Cortex of kidney (tissue), 1 donor: ENCODE measurements at places on chromosomes 6 and 20.

DNA sequence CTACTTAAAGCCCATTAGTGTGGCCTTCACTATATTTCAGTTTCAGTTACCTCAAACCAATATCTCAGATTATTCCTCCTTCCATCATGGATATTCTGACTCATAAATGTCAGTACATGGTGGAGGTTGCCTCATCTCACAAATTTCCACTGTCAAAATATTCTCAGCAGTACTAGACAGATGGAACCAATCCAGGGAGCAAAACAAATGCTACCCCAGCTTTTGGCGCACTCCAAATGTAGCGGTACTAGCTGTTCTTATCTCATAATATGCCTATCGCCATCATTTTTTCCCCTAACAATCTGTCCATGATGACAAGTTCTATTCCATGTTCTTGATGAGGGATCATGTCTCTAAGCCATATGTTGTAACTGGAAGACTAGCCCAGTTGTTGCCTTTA is 1026.1 kb downstream of the KIF16B start:
- no peak for DNase-seq

- DNase-seq, result no peak
These were observed 30.9 kb downstream of the GLP1R start for GRCh38 chr6:39079197-39080125.

DNA sequence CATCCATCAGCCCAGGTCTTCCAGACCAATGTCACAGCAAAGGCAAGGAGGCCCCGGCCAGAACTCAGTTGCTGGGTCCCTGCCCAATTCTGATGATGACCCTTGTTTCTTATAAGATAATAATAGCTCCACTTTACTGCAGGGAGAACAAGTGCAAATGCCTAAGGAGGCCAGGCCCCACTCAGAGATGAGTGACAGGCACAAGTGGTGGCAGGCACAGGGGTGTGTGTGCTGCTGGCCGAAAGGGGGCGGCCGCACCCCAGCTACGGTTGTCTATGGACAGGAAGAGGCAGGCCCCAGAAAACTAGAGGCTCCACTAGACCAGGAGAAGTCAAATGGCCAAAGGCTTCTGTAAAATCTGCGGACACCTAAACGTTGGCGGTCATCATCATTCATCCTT is 28.6 kb downstream of the GNAS-AS1 start:
- DNase-seq, result no peak

DNA sequence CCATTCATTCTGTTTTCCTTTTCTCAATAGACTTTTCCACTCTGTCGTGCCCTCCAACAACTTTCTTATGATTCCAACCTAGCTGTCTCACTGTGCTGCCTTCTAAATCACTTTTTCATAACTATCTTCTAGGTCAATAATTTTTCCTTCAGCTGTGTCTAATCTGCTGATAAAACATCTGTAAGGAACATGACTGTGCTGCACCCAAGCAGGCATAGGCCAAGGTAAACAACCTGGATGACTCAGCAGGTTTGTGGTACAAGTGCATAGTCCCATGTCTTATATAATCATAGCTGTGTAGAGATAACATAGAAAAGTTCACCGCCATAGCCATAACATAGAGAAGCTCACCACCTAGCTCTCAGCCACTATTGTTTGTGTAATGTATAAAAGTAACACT is 332.3 kb downstream of the PLCB1 start:
- DNase-seq, result no peak

DNA sequence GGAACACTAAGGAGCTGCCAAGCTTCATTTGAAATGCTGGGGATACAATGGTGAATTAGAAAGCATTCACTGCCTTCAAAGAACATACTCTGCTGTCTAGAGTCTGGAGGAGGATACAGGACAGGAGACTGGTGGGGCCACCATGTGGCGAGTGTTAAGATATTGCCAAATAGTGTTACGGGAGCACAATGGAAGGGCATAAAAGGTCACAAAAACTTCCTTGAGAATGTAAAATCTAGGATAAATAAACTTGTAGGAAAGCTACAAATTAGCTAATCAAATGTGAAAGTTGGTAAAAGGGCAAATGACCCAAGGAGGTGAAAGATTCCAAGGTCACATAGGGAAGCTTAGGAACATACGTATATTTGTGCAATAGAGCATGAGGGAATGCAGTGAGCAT is 271.7 kb downstream of the RFPL4B start:
- DNase-seq, result no peak

GRCh38 chr20:9137001-9137400 is 68.1 kb downstream of the PLCB4 start:
- DNase-seq, result no peak

DNA sequence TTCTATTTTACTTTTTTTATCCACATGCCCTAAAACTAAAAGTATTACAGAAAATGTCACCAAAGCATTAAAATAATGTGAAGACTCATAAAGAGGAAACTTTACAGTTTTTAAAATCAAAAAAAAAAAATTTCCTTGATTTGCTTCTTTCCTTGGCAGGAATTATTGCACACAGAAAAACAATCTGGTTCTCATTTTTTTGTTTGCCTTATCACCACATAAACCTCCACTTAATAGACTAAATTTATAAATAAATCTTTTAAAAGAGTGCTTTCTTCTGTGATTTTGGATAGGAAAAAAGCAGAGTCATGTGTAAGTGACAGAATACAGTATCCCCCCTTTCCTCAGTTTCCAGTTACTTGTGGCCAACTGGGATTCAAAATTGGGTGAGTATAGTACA is 695.1 kb upstream of the CITED2 start:
- no peak for DNase-seq

GRCh38 chr6:75397656-75398465 is 95.7 kb downstream of the FILIP1 start:
- DNase-seq, result no peak

DNA sequence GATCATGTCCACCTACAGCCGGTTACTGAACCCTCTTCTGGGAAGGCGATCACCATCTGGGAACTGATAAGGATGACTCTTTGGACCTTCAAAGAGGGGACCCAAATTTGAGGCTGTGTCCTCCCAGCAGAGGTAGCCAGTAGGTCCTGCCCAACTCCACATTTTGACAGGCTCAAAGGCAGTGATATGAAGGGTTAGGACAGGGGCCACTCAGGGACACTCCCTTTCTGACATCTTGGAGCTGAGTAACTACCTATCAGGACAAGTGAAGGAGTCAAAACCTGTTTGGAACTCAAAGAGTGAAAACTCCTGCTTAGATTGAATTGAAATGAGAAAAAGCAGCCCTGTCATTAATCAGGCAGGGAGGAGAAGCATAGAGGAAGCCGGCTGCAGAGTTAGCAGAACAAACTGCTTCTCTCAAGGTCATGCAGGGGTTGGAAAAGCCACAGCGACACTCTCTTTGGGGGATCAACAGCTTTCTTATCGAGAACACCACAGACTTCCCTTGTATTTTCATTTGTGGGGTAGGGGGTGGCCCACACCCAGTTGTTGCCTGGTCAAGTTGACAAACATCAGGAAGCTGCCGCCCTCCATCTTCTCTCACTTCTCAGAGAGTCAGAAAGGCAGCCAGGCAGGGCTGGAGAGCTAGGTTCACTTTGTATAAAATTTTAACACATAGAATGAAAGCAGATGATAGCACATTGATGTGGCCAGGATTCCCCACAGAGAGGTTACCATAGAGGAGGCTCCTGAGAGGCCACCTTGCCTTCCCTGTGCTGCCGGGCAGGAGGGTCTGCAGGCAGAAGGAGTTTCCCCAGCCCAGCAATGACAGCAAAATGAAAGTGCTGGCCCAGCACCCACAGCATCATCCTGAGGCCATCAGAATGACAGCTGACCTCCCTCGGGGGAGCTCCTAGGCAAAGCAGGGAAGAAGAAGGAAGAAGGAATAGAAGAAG is 47.6 kb downstream of the AGPAT4 start:
- no peak for DNase-seq

DNA sequence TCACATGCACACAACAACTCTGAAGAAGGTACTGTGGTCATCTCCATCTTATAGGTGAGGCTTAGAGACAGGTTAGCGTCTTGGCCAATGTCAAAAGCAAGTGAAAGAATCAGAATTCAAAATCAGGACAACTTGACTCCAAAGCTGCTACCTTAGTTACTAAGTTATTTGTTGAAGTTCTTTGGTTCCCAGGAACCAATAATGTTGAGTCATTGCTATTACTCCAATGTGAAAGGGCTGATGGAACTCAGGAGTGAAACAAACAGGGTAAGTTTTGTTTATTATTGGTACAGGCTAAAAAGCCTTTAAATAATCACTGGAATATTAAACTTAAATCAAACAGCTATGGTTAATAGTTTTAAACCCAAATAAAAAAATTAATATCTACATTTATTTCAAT is 111.1 kb downstream of the PDSS2 start:
- DNase-seq, result no peak

GRCh38 chr6:154139892-154140291 is 100.9 kb downstream of the OPRM1 start:
- DNase-seq, result no peak

GRCh38 chr20:39717936-39718335 is 755.8 kb downstream of the DHX35 start:
- DNase-seq, result no peak

DNA sequence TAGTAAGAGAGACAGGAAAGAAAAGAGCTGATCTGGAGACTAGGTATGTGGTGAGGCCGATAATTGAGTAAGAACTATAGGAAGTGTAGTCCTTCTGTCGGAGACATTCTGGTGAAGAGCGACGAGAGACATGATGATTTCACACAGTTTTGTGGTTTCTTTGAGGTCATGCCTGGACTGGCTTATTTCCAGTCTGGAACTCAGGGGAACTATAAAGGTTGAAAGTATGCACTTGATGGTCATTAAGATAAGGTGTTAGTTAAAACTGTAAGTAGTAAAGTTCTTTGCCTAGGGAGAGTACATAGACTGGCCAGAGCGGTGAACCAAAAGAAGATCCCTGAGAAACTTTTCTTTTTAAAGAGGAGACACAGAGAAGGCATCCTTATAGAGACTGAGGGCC is 68.8 kb downstream of the RFX6 start:
- DNase-seq, result no peak

- no peak for DNase-seq
These were observed 12.7 kb upstream of the MCUR1 start for GRCh38 chr6:13827032-13827431.

- no peak for DNase-seq
These were observed 72.6 kb upstream of the LY86 start for GRCh38 chr6:6515691-6516607.

DNA sequence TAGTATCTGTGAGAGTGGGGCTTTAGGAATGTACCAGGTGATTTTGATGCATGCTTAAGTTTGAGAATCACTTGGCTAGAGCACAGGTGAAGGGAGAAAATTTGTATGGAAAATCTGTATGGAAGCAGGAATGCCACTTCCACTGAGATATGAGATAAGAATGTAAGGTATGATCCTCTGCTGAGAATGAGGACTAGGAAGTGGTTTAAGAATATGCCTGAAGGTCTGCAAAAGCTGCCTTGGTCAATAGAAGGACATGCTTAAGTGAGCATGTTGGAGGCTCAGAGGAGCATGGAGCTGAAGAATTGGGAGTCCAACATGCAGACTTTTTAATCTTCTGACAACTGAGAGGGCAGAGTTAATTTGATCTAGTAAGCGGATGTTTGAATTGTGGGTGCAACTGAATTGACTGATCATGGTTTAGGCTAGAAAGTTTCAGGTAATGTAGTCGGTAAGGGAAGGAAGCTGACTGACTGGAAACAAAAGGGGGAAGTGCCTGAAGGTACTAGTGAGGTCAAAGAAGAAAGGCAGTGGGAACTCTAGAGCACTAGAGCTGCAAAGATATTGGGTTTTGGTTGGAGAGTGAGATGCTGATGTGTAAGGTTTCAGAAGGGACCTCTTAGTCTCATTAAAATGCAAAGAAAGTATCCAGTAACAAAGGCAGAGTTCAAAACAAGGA is 28.6 kb upstream of the NOTCH4 start:
- DNase-seq, result no peak

DNA sequence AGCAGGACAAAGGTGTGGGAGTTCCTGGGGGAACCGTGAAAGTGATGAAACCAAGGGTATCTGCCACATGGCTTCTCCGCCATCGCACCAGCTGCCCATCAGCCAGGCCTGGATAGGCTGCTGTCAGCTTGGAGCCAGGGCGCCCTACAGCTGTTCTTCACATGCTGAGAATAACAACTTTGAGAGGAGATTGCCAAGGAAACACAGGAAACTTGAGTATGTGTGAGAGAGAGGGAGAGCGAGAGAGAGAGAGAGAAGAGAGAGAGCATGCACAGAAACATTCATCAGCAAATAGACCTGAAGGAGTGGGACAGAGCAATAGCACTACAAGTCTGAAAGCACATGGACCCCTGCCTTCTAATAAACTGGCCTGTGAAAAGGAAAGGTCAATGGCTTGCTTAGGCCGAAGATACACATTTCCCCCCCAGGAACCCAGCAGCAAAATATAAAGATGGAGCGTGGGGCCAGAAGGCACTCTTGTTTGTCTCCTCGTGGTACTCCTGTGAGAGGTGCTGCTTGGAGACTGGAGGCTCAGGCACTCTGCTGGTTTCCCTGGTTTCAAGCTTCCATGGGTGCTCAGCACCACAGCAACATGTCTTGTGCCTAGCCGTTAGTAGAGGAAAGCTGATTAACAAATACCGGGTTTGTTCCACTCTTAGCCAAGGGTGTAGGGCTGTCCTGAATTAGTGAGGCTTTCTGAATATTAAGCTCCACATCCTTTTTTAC is 53.0 kb downstream of the SNAP25 start:
- no peak for DNase-seq

- DNase-seq, result no peak
These were observed 3.9 kb upstream of the NKX2-2 start for GRCh38 chr20:21517566-21518277.

- DNase-seq, result no peak
These were observed 735 bp upstream of the LY6G6F start for GRCh38 chr6:31705931-31706330.

- no peak for DNase-seq
These were observed 1.8 kb downstream of the PCSK2 start for GRCh38 chr20:17228624-17229061.

DNA sequence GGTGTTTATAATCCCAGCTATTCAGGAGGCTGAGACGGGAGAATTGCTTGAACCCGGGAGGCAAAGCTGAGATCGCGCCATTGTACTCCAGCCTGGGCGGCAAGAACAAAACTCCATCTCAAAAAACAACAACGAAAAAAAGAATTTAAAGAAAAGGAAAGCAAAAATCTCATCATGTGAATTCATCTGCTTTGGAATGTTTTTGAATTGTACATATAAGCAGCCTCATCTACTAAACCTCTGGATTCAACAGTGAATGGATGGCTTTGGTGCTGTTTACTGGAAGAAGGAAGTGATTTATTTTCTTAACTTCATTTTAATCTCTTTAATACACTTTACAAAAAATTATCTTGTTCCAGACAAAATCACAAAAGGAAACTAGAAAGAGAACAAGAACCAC is 51.8 kb upstream of the PNRC1 start:
- DNase-seq, result no peak

- no peak for DNase-seq
These were observed 347.9 kb upstream of the TSHZ2 start for GRCh38 chr20:52624281-52624680.
